Activated T-helper 1 cell treated with anti-CD3 and anti-CD28 coated beads, Interleukin-2, amount 50 U/mL, for 16 hours (primary cell): ENCODE measurements at places on chromosomes 4 and X.

DNA sequence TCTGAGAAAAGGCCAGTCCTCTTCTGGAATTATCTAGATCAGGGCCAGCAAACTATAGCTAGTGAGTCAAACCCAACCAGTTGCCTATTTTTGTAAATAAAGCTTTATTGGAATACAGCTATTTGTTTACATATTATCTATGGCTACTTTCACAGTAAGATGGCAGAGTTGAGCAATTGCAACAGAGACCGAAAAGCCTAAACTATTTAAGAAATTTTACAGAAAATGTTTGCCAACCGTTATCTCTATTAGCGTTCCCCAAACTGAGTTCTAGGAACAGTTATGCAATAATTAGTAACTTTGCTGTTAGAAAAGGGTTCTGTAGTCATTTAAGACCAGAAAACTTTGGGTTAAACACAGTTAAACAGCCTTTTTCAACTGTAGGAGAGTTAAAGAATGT, 10.5 kb downstream of the TEX13B start:
- no peak for DNase-seq

DNA sequence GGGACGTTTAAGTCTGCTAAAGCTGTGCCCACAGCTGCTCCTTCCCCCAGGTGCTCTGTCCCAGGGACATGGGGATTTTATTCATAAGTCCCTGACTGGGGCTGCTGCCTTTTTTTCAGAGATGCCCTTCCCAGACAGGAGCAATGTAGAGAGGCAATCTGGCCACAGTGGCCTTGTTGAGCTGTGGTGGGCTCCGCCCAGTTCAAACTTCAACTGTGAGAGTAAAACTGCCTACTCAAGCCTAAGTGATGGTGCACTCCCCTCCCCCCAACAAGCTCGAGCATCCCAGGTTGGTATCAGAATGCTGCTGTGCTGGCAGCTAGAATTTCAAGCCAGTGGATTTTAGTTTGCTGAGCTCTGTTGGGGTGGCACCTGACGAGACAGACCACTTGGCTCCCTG, 1371.4 kb downstream of the ADGRL3 start:
- DNase-seq, result no peak

DNA sequence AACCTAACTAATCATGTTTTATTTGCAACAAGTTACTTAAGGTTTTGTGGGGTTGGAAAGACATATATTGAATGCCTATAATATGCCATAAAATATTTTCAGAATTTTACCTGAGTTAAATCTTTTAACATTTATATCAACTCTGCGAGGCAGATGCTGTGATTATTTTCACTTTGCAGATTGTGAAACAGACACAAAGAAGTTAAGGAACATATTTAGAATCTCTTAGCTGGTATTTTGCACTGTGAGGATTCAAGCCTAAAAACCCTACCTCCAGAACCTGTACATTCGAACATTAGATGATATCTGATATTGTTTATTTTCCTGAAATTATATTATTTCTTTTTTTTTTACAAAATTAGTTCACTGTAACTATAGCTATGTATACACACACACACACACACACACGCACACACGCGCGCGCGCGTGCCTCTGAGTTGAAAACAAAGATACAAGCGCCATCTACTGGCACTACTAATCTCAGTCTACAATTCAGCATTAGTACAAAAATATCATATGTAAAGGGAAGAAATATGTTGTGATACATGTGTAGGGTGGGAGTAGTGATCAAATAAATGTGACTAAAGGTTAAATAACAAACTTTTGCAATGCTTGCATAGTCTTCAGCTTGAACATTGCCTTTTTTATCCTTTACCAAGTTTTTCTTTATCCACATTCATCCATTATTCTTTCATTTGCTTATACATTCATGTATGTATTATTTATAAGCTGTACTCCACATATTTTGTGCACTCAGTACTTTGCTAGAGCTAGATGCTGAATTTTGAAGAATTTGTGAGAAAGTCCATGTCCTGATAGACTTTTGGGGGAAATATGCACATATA, 61.5 kb downstream of the ANXA10 start:
- peak; percentile 32 for DNase-seq

- DNase-seq, result peak; percentile 51
Observed at GRCh38 chrX:149871940-149872339, 9.0 kb upstream of the MAGEA8 start.

GRCh38 chr4:189804894-189805293, 135.8 kb upstream of the FRG1 start:
- DNase-seq, result no peak

DNA sequence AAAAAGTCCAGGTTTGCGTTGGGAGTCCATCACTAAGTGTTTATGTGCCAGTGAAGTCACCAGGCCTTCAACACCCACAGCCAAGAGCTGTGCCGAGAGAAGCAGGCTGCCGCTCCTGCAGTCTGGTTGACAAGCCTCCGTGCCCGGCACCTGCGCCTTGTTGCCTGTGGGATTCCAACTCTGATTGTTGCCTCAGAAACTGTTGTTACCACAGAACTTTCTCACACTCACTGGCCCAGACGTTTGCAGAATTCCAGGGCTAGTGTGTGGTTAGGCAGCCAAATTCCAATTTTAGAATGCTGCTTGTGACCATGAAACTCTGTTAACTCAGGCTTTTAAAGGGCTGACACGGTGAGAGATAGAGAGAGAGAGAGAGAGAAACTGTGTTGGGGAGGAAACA, 119.5 kb upstream of the LIMCH1 start:
- DNase-seq, result no peak

- DNase-seq, result no peak
Observed at GRCh38 chr4:87087420-87087819, 133.0 kb downstream of the KLHL8 start.

DNA sequence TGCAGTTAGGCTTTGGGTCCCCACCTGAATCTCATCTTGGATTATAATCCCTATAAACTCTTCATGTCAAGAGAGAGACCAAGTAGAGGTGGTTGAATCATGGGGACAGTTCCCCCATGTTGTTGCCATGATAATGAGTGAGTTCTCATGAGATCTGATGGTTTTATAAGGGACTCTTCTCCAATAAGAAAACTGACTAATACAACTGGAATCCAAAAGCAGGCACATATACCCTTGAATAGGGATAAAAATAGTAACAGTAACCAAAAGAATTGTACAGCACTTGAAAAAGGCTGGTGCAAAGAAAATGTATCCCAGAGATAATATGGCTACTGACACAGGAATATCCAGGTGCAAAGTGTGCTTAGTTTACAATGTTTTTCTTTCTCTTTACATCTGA, 351.5 kb upstream of the MAD2L1 start:
- no peak for DNase-seq

DNA sequence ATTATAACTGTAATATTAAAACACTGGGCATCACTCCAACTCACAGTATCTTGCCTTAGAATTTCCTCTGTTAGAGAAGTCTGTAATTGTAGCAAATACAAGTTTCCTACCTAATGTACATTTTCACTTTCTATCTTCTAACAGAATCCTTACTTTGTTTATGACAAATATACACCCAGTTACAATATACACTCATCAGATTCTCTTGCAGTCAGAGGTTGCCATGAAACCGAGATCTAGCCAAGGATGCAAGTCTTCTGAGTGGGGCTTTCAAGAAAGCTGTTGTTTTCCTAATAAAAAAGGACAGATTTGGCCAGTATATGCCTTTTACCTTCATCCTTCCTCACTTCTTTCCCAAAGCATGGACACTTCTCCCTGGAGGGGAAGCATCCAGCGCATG, 228.9 kb downstream of the SCFD2 start:
- DNase-seq, result no peak

GRCh38 chrX:40174001-40174853, 76.5 kb upstream of the BCOR start:
- peak; percentile 49 for DNase-seq

GRCh38 chrX:21986596-21986995, 45.5 kb upstream of the PHEX start:
- DNase-seq, result no peak

DNA sequence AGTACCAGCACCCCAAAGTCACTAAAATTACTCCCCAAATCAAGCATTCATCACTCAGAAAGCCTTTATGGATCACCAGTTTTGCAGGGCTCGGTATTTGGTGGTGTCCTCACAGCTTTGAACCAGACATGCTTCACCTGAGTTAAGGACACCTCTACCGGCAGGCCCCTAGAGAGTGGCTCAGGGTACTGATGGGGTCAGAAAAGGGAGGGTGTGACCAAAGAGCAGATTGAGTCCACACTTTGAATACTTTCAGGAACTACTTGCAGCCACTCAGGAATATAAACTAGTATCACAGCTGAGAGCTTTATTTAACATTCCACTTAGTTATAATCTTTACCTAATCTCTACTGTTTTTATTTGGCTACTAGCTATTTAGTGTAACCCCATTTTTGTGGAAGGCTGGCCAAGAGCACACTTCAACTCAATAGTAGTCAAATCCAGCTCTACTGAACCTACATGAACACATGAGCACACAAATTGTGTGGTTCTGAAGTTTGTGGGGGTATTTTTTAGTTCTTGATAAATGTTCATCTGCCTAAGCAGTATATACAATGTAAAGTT, 109.6 kb upstream of the SPRY1 start:
- no peak for DNase-seq

DNA sequence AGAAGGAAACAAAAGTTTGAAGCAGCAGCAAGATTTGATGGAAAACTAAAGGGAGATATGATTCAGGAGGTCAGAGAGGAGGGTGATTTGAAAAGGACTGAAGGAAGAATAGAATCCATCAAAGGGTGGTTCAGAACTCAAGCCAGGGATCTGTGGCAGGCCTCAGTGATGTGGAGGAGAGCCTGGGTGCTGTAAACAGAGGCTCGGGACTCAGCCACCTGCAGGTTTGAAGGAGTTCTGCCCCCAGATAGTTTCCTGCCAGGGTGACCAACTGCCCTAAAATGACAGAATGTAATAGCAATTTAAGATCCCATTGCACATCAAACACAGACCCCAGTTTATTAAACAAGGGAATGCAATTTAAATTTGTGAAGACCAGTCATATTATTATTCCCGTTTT, 204.0 kb upstream of the FAT1 start:
- DNase-seq, result no peak

- DNase-seq, result no peak
Observed at GRCh38 chrX:47422444-47422843, 52.1 kb downstream of the ZNF157 start.

DNA sequence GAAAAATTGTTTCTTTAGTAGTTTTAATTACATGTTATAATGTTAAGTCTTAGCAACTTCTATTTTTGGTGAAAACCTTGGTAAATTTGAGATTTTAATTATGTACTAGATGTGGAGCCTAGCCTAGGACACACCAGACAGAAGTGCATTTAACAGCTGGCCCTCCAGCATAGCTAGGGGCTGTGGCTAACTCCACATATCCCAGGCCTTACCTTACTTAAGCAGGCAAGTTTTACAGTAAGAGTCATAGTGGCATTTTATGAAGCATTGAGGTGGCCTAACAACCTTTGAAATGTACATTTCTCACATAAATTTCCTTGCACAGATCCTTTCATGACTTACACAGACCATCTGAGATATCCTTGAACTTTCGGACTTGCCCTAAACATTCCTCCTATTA, 71.6 kb upstream of the C4orf54 start:
- DNase-seq, result no peak

GRCh38 chr4:162683659-162684370, 482.9 kb downstream of the NAF1 start:
- no peak for DNase-seq

- DNase-seq, result no peak
Observed at GRCh38 chrX:153684467-153685155, 3.1 kb upstream of the SLC6A8 start.

DNA sequence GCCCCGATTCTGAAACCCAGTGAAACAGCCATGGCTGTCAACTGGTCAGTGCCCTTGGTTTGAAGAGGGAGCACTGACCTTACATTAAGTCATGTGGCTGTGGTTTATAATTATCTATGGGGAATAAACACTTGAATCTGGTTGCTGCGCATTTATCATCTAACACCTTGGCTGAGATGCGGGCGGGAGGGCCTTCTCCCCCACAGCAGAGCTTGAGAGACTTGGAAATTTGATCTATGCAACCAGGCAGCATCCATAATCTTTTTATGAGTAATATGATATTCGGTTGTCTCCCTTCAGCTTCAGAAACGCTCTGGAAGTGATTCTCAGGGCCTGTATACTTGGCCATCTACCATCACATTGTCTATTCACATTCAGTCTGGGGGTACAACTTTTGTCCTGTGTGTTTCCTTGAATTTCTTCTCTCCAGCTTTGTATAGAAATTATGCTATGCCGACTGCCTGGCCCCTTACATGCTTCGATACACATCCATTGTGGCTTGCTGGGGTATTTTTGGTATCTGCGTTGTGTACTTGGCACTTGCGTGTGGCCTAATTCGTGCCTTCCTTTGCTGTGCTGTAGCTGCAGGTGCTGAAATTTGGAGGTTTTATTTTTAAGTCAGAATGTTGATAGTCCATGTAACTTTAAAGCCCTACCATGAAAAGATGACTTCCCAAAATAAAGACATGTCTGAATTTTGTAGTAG, 321.6 kb downstream of the ARHGAP10 start:
- no peak for DNase-seq

GRCh38 chr4:119748853-119749252, 120.2 kb upstream of the PDE5A start:
- DNase-seq, result no peak

DNA sequence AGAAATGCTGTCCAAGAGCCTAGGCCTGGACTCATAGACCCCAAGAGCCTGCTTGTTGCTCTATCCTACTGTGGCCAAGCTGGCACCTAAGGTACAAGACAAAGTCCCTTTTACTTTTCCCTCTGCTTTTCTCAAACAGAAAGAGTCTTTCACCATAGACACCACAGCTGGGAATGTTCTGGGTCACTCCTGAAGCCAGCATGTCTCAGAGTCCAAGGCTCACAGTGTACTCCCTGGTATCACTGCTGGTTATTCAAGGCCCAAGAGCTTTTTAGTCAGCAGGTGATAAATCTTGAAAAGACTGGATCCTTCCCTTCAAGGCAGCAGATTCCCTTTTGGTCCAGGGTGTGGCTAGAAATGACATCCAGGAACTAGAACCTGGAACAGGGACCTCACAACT, 328.8 kb downstream of the IQCM start:
- no peak for DNase-seq
